CD4-positive, alpha-beta T cell treated with Interleukin-4 for 4 hours (primary cell): ENCODE measurements at places on chromosomes 1 and 21.
A peak's percentile ranks its signal among the peaks of the same experiment; 100 is the strongest.

DNA sequence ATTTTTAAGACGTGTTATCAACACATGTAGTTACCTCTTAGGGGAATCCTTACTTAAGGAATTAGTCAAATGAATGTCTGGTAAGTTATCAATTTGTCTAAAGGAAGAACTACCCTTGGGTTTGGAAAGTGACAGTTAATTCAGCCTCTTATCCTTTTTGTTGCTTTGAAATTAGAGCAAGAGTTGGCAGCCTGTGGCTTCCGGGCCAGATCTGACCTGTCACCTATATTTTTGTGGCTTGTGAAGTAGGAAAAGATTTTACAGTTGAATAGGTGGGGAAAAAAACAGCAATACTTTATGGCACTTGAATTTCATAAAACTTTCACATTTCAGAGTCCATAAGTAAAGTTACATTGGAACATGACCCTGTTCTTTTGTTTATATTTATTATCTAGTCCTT lies 5.5 kb downstream of the MRPS6 start:
- DNase-seq: peak; percentile 35

DNA sequence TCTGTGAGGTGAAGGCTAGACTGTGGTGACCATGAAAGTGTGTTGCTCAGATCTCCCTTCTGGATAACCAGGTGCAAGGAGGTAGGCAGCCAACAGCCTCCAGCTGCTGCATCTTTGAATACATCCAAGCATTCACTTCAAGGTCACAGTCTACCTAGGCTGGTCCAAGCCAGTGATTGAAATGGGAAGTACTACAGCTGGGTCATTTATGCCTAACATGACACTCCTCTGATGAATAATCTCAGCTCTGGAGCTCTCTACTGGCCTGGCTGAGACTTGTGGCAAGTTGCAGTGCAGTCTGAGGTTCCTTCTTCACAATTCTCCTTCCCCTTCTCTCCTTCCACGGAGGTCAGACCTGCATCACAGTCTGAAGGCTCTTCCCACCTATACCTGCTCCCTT lies 35.0 kb upstream of the ARHGAP29 start:
- DNase-seq: no peak

GRCh38 chr21:19899645-19900044 lies 1098.6 kb upstream of the NCAM2 start:
- DNase-seq: no peak

GRCh38 chr1:1928231-1929101 lies 9.4 kb upstream of the TMEM52 start:
- no peak for DNase-seq

DNA sequence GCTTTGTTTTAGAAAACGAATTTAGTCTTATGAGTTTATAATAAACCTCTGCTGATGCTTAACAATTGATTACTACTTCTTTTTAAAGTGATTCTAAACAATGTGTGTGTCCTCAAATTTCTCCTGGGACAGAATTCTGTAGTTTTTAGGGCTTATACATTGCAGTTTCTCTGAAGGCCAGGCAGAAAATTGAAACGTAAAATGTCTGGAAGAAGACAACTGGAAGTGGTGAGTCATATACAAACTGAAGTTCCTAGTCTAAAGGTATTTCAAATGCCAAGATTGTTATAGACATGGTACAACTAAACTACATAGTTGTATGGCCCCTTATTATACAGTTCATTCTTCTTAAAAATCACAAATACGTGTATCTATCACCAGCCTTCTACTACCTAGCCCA lies 30.5 kb upstream of the RC3H1 start:
- DNase-seq: no peak

DNA sequence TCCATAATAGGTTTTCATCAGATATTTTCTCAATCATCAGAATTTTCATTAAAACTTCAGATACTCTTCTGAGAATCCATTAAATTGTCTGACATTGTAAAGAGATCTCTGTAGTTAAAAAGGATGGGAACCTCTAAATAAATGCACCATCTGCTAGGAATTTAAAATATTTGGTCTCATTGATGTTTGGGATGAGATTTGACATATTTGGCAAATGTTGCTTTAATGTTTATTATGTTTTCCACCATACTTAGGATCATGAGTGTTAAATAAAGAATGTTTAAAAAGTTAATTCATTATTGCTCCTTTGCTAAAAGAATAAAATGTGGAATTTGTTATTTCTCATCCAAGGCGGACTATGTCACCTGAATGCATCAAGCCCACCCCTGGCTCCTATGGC lies 85.5 kb upstream of the VANGL1 start:
- no peak for DNase-seq

DNA sequence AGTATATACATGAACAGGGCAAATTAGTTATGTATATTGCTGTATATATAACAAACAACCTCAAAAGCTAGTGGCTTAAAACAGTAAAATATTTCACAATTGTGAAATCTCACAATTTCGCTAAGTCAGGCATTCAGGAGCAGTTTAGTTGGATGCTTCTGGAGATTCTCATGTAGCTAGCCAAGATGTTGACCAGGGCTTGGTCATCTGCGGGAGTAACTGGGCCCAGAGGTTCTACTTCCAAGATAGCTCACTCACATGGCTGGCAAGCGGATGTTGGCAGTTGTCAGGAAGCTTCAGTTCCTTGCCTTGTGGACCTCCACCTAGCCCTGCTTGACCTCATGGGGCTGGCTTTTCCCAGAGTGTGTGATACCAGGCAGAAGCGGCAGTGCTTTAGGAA lies 95.6 kb downstream of the TTC3 start:
- no peak for DNase-seq

DNA sequence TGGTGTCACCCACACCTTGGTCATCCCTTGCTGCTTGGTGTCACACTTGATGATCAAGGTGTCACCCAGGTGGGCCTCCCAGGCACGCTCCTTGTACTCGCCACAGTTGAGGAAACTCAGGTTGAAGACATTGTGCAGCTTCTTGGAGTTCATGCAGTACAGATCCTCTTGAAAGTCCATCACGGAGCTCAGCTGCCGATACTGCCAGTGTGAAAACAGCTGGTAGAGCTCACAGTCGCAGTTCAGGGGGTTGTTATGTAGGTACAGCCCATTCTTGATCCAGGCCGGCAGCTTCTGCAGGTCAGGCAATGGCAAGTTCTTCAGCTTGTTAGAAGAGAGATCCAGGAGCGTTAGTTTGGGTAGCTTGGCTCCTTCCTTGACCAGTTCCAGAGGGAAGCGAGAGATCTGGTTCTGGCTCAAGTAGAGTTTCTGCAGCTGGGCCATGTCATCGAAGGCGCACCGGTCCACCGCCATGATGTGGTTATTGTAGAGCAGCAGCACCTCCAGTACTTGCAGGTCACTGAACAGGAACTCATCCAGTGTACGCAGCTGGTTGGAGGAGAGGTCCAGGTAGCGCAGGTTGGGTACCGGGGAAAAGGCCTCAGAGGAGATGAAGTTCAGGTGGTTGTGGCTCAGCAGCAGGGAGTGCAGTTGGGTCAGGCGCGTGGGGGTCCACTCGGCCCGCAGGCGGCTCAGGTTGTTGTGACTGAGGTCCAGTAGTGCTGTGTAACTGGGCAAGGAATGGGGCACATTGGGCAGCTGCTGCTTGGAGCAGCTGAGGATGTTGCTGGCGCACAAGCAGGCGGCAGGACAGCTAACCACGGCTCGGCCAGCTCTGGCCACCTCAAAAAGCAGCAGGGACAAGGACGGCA lies 1.3 kb downstream of the AMIGO1 start:
- DNase-seq: no peak
